Hematopoietic multipotent progenitor cell treated with erythropoietin and hydrocortisone succinate and interleukin-3 and kit ligand, for 6 days (in vitro differentiated cells): ENCODE measurements at places on chromosomes 4 and X.

- DNase-seq: peak; percentile 68
Measured at GRCh38 chrX:136268051-136269048, 17.1 kb upstream of the MAP7D3 start.

DNA sequence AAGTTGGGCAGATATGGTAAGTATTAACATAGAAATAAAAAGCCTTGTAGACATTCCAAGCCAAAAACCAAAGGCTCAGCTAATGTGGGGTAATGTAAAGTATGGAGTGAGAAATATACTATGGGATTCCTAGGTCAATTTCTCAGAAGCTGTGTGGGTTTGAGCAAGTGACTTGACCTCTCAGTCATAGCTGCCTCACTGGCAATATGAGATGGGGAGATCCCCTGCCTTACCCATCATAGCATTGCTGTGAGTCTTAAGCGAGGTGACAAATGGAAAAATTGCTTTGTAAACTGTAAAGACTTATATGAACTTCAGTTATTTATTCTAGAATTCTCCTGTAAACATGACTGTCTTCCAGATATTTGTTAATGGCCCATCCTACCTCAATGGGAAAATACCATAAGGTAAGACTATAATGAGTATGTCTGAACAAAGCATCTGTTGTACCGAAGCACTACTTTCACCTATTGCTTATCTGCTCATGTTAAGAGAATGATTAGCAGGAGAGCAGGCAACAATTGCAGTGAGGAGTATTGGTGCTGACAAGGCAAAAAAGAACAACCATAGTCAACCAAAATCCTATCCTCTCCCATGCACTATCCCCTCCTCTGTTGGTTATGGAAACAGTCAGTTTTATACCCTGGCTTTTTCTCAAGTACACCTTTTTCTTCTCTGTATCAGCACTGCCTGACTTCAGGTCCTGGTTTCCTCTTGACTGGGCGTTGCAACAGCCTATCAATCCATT, 44.1 kb upstream of the TRPC3 start:
- no peak for DNase-seq

- no peak for DNase-seq
Measured at GRCh38 chr4:181933471-181933870, 309.7 kb upstream of the TENM3 start.

DNA sequence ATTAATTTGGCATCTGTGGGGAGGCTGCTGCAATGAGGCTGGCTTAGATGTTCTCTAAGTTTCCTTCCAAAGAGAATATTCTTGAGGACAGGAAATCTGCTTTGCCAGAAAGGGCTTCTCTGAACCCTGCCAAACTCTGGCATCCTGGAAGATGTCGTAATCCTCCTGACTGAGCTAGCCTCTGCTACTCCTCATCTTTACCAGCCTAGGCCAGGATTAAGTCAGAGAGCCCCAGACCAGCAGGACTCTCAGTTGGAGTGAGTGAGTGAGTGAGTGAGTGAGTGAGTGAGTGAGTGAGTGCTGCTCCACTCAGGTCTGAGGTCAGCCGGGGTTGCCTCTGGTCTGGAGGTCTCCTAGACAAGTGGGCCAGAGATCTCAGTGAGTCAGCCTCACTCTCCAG, 104.9 kb upstream of the SOD3 start:
- DNase-seq: no peak

DNA sequence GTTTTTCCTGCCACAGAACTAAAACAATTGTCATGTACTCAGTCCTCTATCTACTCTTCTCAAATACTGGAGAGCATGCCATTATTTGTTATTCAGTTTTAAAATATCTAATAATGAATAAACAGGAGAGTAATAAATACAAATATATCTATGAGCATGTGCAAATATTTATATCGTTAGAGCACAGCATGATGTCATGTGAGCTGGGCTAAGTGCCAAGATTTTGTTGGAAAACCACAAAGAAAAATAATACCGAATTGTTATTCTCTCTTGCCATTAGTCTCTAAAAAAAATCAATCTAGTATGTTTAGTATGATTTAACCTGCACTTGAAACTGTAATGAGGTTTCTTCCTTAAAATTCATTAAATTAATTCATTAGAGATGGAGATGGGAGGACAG, 97.3 kb downstream of the DDX60 start:
- DNase-seq: peak; percentile 67

DNA sequence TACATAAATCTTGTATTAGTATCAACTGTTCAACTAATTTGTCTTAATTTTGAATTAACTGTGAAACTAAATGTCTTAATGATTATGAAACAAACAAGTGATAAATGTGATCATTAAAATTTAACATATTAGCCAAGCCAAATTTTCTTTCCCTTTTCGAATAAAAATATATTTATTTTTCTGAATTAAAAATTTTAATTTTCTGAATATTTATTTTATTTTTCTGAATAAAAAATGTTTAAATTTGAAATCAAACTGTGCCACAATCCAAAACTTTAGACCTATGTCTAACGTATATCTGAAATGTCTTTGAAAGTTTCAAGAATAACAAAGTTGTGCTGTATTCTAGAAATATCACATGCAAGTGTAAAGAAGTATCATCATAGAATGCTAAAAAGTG, 4.7 kb downstream of the GABRA2 start:
- no peak for DNase-seq

DNA sequence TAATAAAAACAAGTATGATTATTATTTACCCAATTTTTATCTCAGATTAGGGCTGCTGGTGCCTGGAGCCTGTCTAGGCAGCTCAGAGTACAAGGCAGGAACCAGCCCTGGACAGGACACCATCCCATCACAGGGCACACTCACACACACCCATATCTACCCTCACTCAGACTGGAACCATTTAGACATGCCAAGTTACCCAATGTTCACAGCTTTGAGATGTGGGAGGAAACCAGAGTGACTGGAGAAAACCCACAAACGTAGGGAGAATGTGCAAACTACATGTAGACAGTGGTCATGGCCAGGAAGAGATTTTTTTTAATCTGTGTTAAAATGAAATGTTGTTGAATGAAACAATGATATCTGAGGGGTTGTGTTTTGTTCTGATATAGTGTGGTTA, 35.7 kb upstream of the ADGRA3 start:
- no peak for DNase-seq

GRCh38 chr4:113447769-113448168, 313.8 kb downstream of the CAMK2D start:
- no peak for DNase-seq
